Airway epithelial cell (primary cell): ENCODE measurements at places on chromosomes 12 and 14. TPM values are rescaled to one million over a fixed set of nuclear protein-coding genes. Genes with fewer than 3 reads are reported as not detected.

The NKX2-1 gene
- 9.1 and 10.6 TPM in 2 replicates for total RNA-seq

The ADCY4 gene
- total RNA-seq: 0.85 and 1.6 TPM in 2 replicates

The AGAP2 gene
- 0.14 and 0.56 TPM in 2 replicates for total RNA-seq

The SLC39A5 gene
- not detected in 2 replicates for total RNA-seq

The GLS2 gene
- total RNA-seq: 4.2 and 6.0 TPM in 2 replicates

The IGF1 gene
- total RNA-seq: not detected in 2 replicates

The PTPN6 gene
- 17.7 and 21.0 TPM in 2 replicates for total RNA-seq

The GIT2 gene
- 9.0 and 15.6 TPM in 2 replicates for total RNA-seq

The APEX1 gene
- 168 and 175 TPM in 2 replicates for total RNA-seq

The FOXA1 gene
- total RNA-seq: 22.7 and 35.8 TPM in 2 replicates

The CIT gene
- total RNA-seq: 12.4 and 19.7 TPM in 2 replicates

The TMEM63C gene
- total RNA-seq: 22.3 and 28.5 TPM in 2 replicates

The LHX5 gene
- 0.28 TPM in 1 of 2 replicates, not detected in the other for total RNA-seq

The TEX52 gene
- total RNA-seq: not detected in 2 replicates

The GPR68 gene
- 1.3 and 1.9 TPM in 2 replicates for total RNA-seq

The NEUROD4 gene
- not detected in 2 replicates for total RNA-seq

The CD163L1 gene
- total RNA-seq: not detected in 2 replicates

The BEGAIN gene
- 0.21 and 0.23 TPM in 2 replicates for total RNA-seq

The INSM2 gene
- not detected in 2 replicates for total RNA-seq

The CLEC1B gene
- total RNA-seq: not detected in 2 replicates

The FGF23 gene
- not detected in 2 replicates for total RNA-seq
